MG63 (cell line): ENCODE measurements at places on chromosomes 13 and 19. TPM values are rescaled to one million over a fixed set of nuclear protein-coding genes. Genes with fewer than 3 reads are reported as not detected.

F10 gene
- total RNA-seq = not detected in 2 replicates

ZNF528 gene
- 1.9 and 2.8 TPM in 2 replicates for total RNA-seq

ETFB gene
- 170 and 237 TPM in 2 replicates for total RNA-seq

KRTDAP gene
- total RNA-seq = not detected in 2 replicates

- no peak for DNase-seq
Measured at GRCh38 chr13:51234676-51235075, 12.5 kb downstream of the FAM124A start.

- DNase-seq = no peak
Measured at GRCh38 chr19:2070436-2070827, 19.4 kb upstream of the MKNK2 start.

DNA sequence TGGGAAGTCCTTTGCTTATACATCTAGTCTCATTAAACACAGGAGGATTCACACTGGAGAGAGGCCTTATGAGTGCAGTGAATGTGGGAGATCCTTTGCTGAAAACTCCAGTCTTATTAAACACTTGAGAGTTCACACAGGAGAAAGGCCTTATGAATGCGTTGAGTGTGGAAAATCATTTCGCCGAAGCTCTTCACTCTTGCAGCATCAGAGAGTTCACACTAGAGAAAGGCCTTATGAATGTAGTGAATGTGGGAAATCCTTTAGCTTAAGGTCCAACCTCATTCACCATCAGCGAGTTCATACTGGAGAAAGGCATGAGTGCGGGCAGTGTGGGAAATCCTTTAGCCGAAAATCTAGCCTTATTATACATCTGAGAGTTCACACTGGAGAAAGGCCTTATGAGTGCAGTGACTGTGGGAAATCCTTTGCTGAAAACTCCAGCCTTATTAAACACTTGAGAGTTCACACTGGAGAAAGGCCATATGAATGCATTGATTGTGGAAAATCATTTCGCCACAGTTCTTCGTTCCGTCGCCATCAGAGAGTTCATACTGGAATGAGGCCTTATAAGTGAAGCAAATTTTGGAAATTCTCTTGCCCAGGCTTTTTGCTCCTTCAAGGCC lies 9.9 kb downstream of the ZNF586 start:
- no peak for DNase-seq

DNA sequence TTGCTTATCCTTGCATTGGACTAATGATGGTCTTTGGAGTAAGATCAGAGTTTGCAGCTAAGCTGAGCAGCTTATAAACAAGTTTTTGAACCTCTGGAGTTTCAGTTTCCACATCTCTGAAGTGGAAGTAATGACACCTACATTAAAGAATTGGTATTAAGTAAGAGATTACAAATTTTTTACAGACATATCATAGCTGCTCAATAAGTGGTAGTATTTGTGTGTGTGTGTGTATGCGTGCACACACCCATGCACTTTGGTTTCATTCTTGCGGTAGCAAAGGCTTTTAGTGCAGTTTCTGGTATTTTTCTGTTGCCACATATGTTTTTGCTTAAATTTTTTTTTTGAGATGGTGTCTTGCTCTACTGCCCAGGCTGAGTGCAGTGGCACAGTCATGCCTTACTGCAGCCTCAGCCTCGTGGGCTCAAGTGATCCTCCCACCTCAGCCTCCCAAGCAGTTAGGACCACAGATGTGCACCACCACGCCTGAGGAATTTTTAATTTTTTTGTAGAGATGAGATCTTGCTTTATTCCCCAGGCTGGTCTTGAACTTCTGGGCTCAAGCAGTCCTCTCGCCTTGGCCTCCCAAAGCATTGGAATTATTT lies 4.5 kb downstream of the NAA16 start:
- DNase-seq = no peak

DNA sequence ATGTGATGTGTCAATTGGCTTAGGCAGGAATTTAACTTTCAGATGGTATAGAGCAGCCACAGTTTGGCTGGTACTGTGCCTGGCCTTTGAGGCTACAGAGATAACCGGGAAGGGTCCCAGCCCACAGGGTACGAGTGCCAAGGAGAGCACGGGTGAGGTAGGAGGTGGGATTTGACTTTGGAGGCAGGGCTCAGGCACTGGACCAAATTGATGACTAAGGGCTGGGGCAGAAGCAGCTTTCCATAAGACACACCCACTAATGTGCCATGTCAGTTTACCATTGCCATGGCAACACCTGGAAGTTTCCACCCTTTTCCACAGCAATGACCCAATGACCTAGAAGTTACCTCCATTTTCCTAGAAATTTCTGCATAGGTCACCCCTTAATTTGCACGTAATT lies 466.2 kb downstream of the TSHZ3 start:
- DNase-seq = peak; percentile 80

DNA sequence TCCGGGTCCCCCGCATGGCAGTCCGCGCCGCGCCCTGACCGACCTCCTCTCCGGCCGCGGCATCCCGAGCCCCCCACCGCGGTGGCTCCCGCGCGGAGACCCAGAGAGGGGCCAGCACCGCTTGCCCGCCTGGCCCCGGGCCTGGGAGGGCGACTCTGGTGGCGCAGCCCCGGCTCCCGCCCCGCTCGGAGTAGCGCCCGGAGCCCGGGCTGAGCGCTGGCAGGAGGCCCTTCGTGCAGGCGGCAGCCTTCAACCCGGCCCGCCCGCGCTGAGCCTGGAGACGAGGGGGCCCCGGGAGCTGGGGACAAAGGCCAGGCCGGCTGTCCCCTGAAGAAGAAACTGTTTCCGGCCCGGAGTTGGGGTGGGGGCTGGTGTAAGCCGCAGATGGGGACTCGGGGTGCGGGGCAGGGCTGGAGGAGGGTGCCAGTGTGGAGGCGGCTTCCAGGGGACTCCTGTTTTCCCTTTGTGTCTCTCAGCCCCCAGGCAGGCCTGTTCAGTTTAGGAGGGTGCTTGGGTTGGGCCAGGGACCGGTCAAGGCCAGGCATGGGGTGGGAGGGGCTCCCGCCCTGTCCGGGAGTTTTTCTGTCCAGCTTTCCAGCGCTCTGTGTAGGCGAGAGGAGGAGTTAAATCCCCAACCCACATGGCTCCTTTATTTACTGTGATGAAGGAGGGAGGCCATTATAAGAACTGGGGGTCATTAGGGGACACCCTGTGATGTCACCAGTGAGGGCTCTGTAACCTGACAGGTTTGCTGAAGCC lies 935 bp downstream of the LRP3 start:
- peak; percentile 75 for DNase-seq

- DNase-seq = peak; percentile 26
Measured at GRCh38 chr19:43504426-43505185, at the start of gene PHLDB3. TSS of gene PHLDB3 (minus strand) at chr19:43504746. CDS start at chr19:43504118, 628 bp downstream.

DNA sequence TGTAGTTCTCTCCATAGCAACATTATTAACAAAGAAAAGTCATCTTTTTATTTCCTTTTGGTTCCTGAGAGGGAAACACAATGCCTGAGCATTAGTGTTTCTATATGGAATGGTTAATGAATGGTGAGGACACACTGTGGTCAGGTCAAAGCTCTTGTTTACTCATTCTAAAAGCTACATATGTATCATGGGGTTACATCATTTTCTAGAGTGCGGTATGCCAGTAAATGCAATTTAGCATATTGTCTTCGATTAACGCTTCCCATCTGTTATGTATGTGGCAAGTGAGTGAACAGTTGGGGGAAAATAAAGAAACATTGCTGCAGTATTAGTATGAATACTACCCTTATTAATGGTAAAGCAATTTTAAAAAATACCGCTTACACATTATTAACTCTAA lies 1152.2 kb upstream of the SPRY2 start:
- no peak for DNase-seq

GRCh38 chr13:75025956-75026355 lies 456.0 kb downstream of the TBC1D4 start:
- no peak for DNase-seq

DNA sequence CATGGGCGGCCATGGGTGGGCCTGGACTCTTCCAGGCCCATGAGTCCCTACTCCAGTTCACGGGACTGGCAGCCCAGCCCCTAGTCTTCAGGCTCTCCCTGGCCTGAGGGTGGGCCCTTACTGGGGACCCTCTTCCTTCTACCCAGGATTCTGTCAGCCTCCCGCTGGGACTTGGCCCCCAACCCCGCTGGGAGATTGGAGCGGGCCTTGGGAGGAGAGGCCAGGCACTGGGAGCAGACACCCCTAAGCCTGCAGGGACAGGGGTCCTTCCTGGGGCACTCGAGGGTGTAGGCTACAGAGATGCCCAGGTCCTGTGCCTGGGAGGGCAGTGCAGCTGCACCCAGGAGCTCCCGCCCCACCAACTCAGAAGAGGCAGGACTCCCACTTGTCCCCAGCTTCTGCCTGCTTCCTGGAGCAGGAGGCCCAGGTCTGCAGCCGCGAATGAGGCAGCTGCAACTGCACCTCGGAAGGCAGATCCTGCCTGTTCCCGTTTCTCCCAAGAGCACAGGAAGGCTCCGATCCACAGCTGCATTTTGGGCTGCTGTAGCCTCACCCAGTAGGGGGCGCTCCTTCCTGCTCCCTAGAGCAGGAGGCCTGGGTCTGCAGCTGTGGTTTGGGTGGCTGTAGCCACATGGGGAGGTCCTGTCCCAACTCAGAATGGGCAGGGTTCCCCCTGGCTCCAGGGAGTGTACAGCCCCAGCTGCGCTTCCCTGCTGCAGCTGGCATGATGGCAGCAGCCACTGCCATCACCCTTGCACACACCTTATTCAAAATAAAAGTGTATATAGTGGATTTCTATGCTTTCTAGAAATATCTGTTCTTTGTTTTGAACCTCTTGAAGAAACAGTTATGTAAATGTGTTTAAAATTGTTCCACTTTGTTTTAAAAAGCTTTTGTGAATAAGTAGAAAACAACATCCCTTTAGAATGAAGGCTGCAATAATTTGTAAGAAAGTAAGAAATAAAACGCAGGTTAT lies 46.8 kb downstream of the TEX26 start:
- no peak for DNase-seq

GRCh38 chr13:99124794-99125316 lies 75.8 kb upstream of the UBAC2 start:
- peak; percentile 7 for DNase-seq

DNA sequence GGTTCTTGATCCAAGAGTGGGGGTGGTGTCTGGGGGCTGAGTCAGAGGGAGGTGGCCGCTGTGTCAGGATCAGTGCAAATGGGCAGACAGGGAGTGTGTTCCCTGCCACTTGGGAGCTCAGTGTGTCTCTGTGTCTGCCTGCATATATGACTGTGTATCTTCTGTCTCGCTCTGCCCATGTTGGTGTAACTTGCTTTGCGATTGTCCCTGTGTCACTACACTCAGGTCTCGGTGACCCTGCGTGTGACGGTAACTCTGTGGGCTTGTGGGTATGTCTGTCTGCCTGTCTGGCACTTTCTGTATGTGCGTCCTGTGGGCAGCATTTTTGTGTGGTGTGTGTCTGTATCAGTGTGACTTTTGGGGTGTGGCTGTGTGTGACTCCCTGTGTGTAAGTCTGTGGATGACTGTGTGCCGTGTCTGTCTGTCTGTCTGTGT lies 8.2 kb upstream of the ERFL start:
- DNase-seq = no peak

GRCh38 chr13:28544026-28544425 lies 49.1 kb upstream of the FLT1 start:
- DNase-seq = peak; percentile 61

GRCh38 chr13:39415008-39415802 lies 187.8 kb downstream of the LHFPL6 start:
- peak; percentile 59 for DNase-seq

DNA sequence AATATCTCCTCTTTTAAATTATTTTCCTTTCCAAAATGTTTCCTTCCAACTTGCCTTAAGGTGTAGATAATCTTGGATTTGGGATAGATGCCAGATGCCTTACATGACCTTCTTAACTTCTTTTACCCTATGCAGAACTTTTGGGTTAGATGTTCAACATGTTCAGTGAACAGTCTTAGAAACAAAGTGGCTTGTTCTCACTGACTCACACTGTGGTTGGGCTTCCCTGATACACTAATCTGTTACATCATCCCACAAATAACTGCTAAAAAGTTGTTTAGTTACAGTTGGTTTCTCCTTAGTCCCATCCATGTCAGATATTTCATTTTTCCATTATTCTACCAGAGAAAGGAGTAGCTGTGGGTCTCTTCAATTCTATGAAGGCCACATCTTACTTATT lies 2638.2 kb downstream of the PCDH9 start:
- no peak for DNase-seq

DNA sequence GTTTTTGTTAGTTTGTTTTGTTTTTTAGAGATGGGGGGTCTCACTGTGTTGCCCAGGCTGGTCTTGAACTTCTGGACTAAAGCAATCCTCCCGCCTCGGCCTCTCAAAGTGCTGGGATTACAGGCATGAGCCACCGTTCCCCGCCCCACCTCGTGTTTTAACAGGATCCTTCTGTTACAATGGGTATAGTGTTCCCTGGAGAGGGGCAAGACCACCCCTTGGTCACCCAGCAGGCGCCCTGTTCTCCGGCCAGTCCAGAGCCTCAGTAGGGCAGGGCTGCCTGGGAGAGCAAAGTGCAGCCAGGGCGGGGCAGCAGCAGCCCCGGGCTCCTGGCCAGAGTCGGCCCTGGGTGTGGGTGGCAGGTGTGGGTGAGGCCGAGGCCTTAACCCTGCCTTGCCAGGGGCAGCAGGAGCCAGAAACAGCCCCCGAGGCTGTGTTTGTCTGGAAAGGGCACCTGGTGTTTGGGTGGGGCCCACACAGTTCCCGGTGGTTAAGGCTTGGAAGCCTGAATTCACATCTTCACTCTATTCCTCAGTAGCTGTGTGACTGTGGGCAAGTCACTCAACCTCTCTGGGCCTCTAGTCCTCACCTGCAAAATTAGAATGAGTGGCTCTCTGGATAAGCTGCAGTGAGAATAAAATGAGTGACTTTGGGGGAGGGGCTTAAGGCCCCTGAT lies 7.2 kb downstream of the VASP start:
- no peak for DNase-seq

DNA sequence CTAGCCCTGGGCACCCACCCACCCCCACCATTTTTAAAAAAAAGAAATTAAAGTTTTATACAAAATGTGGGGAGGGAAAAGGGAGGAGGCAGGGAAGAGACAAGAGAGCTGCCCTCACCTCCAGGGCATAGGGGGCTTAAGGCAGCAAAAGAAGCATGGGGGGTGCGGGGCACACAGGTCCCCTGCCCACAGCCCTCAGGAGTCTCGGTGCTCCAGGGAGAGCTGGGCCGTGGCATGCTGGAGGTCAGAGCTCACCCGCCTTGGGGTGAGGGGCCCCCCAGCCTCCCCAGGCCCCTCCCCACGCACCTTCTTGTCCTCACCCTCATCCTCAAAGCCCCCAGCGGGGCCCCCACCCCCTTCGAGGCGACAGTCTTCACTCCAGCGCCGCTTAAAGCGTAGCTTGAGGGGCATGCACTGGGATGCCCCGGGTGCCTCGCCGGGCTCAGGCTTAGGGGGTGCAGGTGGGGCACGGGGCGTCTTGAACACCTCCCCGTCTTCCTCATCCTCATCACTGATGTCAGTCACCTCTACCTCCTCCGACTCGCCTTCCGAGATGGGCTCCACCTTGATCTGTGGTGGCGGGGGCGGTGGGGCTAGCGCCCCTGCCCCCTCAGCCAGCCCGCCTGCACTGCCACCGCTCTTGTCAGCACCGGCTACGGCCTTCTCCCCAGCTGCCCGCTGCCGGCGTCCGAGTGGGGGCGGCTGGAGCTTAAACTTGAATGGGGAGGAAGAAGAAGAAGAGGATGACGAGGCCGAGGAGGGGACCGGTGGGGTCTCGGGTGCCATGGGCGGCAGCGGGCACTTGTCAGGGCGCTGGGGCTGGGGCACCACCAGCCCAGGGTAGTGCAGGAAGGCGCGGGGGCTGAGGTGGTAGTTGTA lies 6.1 kb upstream of the GSK3A start:
- DNase-seq = no peak

- no peak for DNase-seq
Measured at GRCh38 chr13:50016444-50016843, 1.2 kb downstream of the KCNRG start.

- DNase-seq = no peak
Measured at GRCh38 chr13:50116430-50116973, 101.3 kb downstream of the KCNRG start.
